Endodermal cell (in vitro differentiated cells): ENCODE measurements at places on chromosomes 11 and 22. TPM values are rescaled to one million over a fixed set of nuclear protein-coding genes. Genes with fewer than 3 reads are reported as not detected.

DNA sequence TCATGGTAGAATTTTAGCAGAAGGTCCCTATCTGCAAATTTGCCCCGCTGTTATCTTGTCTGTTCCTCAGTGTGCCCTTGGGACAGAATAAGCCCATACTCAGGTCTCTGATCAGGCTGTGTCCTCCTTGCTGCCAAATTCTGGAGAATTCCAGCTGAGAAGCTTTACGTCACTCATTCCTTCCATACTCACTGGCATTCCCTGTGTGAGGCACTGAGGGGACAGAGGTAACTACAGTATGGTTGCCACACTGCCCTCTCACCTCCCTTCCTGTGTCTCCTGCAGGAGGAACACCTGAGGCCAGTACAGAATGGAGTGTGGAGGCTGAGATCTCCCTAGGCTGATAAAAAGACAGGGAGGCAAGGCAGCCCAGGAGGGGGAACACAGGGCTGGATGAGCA is 31.5 kb downstream of the SHISA8 start:
- no peaks in the 10 kb centered on the region for H3K4me1 ChIP-seq
- H3K4me3 ChIP-seq: no peak overlapping the region
- peaks cover 94% of the 10 kb centered on the region for H3K36me3 ChIP-seq
- no peak overlapping the region for H3K27ac ChIP-seq
- H3K27me3 ChIP-seq: no peaks in the 10 kb centered on the region
- no peak for DNase-seq

GRCh38 chr22:23915290-23915689 is 21.1 kb downstream of the MIF start:
- no peaks in the 10 kb centered on the region for H3K4me1 ChIP-seq
- H3K27ac ChIP-seq: no peak overlapping the region
- no peak overlapping the region for H3K4me3 ChIP-seq
- H3K27me3 ChIP-seq: no peaks in the 10 kb centered on the region
- no peak for DNase-seq

GRCh38 chr22:49151256-49152126 is 676.2 kb downstream of the BRD1 start:
- H3K27ac ChIP-seq: peak overlapping the region; percentile 34
- no peaks in the 10 kb centered on the region for H3K36me3 ChIP-seq
- H3K4me1 ChIP-seq: peaks cover 13% of the 10 kb centered on the region

DNA sequence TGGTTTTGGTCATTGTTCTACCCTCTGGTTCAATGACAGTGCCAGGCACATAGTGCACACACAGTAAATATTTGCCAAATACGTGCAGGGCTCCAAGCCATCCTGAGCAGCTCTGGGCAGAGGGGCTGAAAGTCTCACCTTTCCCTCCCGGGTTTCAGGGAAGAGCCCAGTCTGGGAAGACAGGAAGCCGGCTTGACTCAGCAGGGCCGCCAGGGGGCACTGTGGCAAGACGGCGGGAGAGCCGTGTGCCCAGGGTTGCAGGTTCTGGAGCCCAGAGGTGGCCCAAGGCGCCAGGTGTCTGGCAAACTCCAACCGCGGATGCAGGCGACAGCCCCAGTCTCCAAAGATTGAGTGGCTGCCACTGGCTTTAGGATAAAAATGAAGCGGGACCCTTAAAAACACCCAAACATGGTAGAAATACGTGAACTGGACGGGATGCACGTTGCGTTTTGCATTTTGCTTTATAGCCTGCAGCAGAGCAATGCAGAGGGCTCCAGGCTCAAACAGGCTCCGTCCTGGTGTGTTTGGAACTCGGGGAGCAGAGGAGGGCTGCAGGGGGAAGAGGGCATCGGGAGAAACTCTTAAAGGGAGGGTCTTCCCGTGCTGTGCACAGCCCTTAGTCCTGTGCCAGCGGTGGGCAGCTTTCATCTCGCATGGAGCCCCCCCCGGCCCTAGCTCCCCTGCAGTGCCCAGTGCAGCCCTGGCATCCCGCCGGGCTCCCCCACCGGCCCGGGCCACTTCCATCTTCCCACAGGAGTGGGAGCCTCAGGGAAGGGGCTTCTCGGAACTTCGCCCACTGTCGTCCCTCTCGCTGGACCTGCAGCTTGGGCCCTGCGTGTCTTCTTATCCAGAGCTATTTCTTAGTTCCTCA is 10.7 kb downstream of the KRTAP5-5 start:
- no peaks in the 10 kb centered on the region for H3K36me3 ChIP-seq
- no peak overlapping the region for H3K4me3 ChIP-seq
- no peak overlapping the region for H3K27ac ChIP-seq
- H3K27me3 ChIP-seq: peaks cover 5% of the 10 kb centered on the region

C22orf15 gene
- 1.4 to 3.1 TPM (median 2.2 TPM) in 3 replicates for total RNA-seq

DNA sequence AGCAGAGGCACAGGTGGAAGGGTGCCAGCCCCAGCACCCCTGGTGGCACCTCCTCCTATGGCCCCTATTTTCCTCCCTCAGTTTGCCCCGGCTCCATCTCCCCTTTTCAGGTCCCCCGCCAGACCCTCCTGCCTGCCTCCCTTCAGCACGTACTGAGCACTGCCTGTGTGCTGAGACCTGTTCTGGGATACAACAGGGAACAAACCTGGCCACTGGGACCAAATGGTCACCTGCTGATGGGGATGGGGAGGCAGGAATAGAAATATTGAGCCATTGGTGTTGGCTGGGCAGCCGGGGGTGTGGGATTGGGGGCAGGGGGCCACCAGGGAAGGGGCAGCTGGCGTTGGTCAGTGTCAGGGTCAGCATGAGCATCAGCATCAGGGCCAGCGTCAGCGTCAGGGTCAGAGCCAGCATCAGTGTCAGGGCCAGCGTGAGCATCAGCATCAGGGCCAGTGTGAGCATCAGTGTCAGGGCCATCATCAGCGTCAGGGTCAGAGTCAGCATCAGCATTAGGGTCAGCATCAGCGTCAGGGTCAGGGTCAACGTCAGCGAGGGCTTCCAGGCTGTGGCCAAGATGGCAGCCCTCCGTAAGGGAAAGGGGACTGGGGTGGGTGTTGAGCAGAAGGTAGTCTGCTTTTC is 7.5 kb downstream of the ZNF74 start:
- H3K27ac ChIP-seq: no peak overlapping the region
- H3K36me3 ChIP-seq: peaks cover 40% of the 10 kb centered on the region
- peak; percentile 7 for DNase-seq
- no peaks in the 10 kb centered on the region for H3K27me3 ChIP-seq
- no peak overlapping the region for H3K4me3 ChIP-seq
- no peaks in the 10 kb centered on the region for H3K4me1 ChIP-seq

DNA sequence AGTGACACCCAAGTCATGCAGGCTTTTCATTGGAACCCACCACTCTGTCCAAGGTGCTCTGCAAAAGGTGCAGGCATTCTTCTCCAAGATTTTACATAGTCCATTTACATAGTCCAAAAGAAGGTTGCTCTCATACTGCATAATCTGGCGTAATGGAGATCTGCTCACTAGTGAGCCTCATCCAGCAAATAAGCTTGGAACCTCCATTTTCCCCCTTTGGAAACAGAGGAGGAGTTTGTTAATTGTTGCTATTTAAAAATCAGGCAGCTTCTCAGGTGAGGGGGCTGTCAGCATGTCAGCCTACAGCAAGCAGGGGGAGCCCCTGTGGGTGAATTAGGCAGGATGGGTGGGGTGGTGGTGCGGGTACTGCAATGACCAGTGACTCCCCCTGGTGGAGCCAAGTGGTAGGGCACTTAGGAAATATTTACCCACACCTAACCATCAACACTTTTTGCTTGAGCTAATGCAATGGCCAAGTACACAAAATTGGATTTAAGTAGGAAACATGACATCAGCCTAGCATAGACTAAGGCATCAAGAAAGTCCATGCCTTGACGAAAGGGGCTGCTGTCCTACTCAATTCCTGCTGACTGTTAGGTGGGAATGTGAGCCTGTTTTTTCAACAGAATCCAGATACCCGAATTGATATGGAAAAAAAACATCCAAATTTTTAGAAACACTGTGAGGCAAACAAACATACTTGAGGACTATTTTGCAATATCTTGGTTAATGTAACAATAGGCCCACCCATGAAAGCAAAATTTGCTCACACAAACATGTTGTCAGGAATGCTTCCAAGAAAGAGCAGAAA is 64.5 kb downstream of the AMBRA1 start:
- H3K27ac ChIP-seq: no peak overlapping the region
- no peaks in the 10 kb centered on the region for H3K4me1 ChIP-seq
- DNase-seq: peak; percentile 92
- no peaks in the 10 kb centered on the region for H3K27me3 ChIP-seq

- H3K4me3 ChIP-seq: no peak overlapping the region
- H3K27me3 ChIP-seq: no peaks in the 10 kb centered on the region
- DNase-seq: peak; percentile 43
- H3K36me3 ChIP-seq: no peaks in the 10 kb centered on the region
- H3K4me1 ChIP-seq: no peaks in the 10 kb centered on the region
These were observed 29.9 kb downstream of the FGF4 start for GRCh38 chr11:69745201-69745600.
